ENCODE measurements at places on chromosomes 2 and 18.

- DNase-seq: no peak
Observed at GRCh38 chr2:27830656-27831055, 59.1 kb downstream of the MRPL33 start.

DNA sequence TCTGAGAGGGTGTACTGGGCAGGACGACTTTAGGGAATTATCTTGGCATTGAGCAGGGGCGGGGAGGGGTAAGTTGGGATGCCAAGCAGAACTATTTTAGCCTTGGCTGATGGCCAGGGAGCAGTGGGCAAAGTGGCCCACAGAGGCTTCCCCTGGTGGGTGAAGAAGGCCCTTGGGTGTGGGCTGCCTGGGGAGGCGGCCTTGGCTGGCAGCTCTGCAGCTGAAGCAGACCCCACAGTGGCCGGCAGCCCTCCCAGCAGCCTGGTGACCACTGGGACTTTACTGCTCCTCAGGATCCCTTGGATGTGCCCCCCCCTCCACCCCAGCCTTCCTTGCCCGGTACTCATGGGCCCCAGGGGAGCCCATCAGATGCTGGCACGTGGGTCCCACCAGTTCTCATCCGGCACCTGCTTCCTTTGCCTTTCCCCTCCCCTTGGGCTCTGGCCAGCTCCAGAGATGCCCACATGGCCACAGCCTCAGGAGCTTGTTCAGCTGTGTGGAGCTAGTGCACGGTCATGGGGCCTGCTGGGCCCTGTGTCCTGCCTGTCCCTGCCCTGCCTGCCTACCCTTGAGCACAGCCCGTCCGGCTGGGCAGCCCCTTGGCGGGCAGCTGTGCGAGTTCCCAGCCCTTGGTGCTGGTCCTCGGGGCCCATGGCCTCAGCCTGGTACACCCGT is 122.1 kb upstream of the HS6ST1 start:
- no peak for DNase-seq

- DNase-seq: no peak
Observed at GRCh38 chr2:237496428-237496827, 9.4 kb downstream of the MLPH start.

DNA sequence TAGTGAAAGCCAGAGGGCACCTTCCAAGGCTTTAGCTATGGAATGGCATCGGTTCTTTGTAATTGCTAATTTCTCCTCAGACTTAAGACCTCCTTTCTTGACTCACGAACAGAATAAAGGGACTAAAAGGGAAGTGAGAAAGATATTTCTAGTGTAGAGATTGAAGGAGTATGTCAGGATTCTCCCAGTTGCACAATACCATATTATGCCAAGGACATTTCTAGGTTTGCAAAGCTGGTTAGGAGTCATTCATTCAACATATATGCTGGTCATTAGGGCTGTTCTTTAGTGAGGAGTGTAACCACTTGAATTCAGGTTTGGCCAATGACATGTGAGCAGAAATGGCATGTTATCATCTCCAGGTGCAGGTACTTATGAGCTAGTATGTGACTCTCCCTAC is 7.4 kb downstream of the REEP1 start:
- no peak for DNase-seq

- peak; percentile 79 for DNase-seq
Observed at GRCh38 chr18:63237881-63238692, 81.5 kb downstream of the BCL2 start.

GRCh38 chr18:44830581-44830980 is 149.9 kb downstream of the SETBP1 start:
- DNase-seq: no peak

- no peak for DNase-seq
Observed at GRCh38 chr2:100253786-100254185, 68.5 kb downstream of the LONRF2 start.

- DNase-seq: no peak
Observed at GRCh38 chr2:68086166-68086565, 23.4 kb upstream of the C1D start.

GRCh38 chr2:28166956-28167355 is 225.7 kb upstream of the FOSL2 start:
- peak; percentile 71 for DNase-seq

GRCh38 chr2:240423788-240424191 is 11.7 kb upstream of the GPC1 start:
- no peak for DNase-seq

GRCh38 chr2:142308744-142309143 is 177.9 kb upstream of the LRP1B start:
- no peak for DNase-seq

DNA sequence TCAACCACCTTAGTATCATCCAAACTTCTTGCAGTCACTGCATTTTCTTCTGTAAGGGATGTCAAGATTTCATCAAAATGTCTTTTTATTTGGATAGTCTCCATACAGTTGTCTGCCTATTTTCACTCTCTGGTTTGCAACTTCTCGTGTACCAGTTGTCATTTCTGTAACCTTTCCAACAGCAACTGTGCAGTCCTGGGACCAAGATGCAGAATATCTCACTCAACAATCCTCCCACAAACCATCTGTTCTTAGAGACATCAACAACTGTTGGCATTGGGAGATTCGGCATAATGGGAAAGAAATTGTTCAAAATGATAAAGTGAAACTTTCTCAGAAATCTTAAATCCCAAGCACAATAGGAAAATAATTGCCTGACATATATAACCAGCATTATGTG is 933.6 kb upstream of the SLC39A10 start:
- DNase-seq: no peak

GRCh38 chr2:100451734-100452133 is 18.5 kb upstream of the NMS start:
- no peak for DNase-seq

GRCh38 chr18:68826121-68826520 is 28.2 kb downstream of the CCDC102B start:
- DNase-seq: no peak

- DNase-seq: peak; percentile 23
Observed at GRCh38 chr2:46495231-46496030, 16.1 kb downstream of the TMEM247 start.

DNA sequence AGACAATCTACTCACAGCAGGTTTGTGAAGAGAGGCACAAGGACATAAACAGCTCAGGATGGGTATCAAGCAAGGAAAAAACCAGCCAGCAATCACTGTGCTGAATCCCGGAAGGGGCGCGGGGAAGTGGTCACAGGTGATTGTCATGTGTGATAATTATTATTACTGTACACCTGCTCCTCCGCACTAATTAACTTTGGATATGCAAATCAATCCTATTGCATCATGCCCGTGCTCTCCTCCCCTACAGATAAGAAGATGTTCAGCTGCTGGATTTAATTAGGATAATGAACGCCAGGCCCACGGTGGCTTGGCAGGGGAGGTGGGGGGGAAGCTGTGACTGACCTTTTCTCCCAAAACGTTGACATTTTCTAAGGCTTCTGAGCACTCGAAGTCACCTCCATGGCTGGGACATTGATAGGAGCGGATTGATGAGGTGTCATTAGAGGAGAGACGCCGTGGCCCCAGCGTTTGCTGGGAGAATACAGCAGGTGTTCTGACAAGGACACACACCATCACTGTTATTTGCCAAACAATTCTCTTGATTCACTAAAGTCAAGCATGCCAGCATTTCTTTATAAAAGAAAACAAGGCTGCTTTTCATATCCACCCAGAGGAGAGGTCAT is 160.3 kb upstream of the VRK2 start:
- DNase-seq: no peak

DNA sequence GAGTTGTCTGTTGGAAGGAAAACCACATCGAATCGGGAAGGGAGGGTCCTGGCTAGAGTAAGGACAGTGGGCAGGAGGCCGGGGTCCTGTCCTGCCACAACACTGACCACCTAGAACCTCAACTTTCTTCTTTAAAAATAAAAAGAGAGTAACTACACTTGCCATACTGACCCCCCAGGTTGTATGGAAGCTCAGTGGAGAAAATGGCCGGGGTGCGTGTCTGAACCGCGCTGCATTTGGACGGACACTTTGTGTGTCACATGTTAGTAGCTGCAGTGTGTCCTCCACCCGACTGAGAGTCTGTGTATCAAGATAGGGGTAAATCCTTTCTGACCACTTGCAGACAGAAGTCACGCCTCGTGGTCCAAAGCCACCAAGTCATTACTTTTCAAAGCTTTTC is 87.0 kb downstream of the GBX2 start:
- no peak for DNase-seq

DNA sequence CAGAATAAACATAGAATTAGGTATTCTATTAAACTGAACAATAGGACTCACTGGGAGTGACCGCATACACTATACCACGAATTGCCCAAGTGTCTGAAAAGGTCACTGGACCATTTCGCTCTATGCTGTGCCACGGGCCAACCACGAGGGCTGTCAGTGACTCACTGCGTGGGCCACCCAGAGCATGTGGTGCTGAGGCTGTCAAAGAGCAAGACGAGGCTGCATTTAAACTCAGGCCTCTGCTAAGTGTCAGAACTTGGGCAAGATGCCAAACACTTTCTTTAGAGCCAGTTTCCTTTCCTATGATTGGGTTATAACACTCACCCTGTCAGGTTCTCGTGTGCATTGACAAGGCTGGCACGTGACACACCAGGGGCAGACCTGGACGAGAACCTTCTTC is 97.5 kb downstream of the SH3YL1 start:
- no peak for DNase-seq

GRCh38 chr2:112121682-112122254 is 16.4 kb upstream of the FBLN7 start:
- DNase-seq: peak; percentile 38

DNA sequence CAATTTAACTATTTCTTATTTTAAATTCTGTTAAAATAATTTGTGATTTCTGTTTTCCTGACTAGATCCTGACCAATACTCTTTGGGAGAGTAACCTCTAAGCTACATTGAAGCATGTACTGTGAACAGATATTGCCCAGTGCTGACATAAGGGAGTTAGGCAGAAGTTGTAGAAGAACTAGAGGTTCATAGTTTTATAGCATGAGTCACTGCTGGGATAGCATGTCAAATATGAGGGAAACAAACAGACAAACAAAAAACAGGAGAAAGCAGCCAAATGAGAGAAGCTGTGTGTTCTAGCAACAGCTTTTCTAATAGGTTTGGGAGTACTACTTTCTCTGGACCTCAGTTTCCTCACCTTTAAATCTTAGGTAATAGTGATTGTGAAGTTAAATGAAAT is 72.4 kb downstream of the CERS6 start:
- DNase-seq: no peak

GRCh38 chr2:31197166-31197565 is 20.1 kb downstream of the CAPN14 start:
- no peak for DNase-seq

- no peak for DNase-seq
Observed at GRCh38 chr2:136510244-136510643, 255.1 kb upstream of the THSD7B start.

Measured in RCC 7860 (cell line).